ENCODE measurements at places on chromosomes 13 and 19. TPM values are rescaled to one million over a fixed set of nuclear protein-coding genes. Genes with fewer than 3 reads are reported as not detected.

GAS6 gene
- 15.5 TPM for total RNA-seq

BRD4 gene
- 45.3 TPM for total RNA-seq

MISP3 gene
- 5.5 TPM for total RNA-seq

ZNF799 gene
- 2.3 TPM for total RNA-seq

DNA sequence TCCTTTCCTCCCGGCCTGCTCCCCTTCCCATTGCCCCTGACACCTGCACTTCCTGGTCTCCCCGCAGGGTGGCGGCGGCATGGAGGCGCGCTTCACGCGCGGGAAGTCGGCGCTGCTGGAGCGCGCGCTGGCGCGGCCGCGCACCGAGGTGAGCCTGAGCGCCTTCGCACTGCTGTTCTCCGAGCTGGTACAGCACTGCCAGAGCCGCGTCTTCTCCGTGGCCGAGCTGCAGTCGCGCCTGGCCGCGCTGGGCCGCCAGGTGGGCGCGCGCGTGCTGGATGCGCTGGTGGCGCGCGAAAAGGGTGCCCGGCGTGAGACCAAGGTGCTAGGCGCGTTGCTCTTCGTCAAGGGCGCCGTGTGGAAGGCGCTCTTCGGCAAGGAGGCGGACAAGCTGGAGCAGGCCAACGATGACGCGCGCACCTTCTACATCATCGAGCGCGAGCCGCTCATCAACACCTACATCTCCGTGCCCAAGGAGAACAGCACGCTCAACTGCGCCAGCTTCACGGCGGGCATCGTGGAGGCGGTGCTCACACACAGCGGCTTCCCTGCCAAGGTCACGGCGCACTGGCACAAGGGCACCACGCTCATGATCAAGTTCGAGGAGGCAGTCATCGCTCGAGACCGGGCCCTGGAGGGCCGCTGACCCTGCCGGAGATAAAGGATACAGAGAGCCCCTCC is 1.7 kb downstream of the TRAPPC5 start:
- DNase-seq = no peak
